ENCODE measurements at places on chromosomes 7 and 10. TPM values are rescaled to one million over a fixed set of nuclear protein-coding genes. Genes with fewer than 3 reads are reported as not detected.

The NEUROD6 gene
- polyA plus RNA-seq, result not detected

The TSPAN33 gene
- 35.9 TPM for polyA plus RNA-seq

The LBX1 gene
- not detected for polyA plus RNA-seq

The CLDN3 gene
- 6.1 TPM for polyA plus RNA-seq

The ABCC2 gene
- 4.3 TPM for polyA plus RNA-seq

The MKRN1 gene
- 320 TPM for polyA plus RNA-seq

The DENND2A gene
- polyA plus RNA-seq, result 8.5 TPM

The CYP26A1 gene
- polyA plus RNA-seq, result 0.57 TPM

The OGDHL gene
- 6.4 TPM for polyA plus RNA-seq

The BLOC1S2 gene
- 49.2 TPM for polyA plus RNA-seq

The MYOZ1 gene
- 10.5 TPM for polyA plus RNA-seq

The CNNM1 gene
- polyA plus RNA-seq, result 29.0 TPM

The HMX3 gene
- polyA plus RNA-seq, result not detected

The SRGN gene
- 61.1 TPM for polyA plus RNA-seq

The CAMK1D gene
- 14.0 TPM for polyA plus RNA-seq

The ADCY1 gene
- polyA plus RNA-seq, result 6.6 TPM

The OTUD1 gene
- 15.9 TPM for polyA plus RNA-seq

The MRLN gene
- 1.4 TPM for polyA plus RNA-seq

The MYPN gene
- 2.3 TPM for polyA plus RNA-seq

The AKR1C2 gene
- 35.5 TPM for polyA plus RNA-seq

The ATG9B gene
- 24.8 TPM for polyA plus RNA-seq

The PHKG1 gene
- polyA plus RNA-seq, result 2.1 TPM

The FRA10AC1 gene
- 14.8 TPM for polyA plus RNA-seq

The NPC1L1 gene
- 0.83 TPM for polyA plus RNA-seq

The RET gene
- polyA plus RNA-seq, result 5.1 TPM

The PPP3CB gene
- polyA plus RNA-seq, result 56.8 TPM

The EVX1 gene
- 1.4 TPM for polyA plus RNA-seq

The SLC16A12 gene
- polyA plus RNA-seq, result 2.8 TPM

The TUBB8 gene
- 1.4 TPM for polyA plus RNA-seq

The UPK3B gene
- polyA plus RNA-seq, result 66.8 TPM

The UCN3 gene
- polyA plus RNA-seq, result not detected

The CCDC172 gene
- polyA plus RNA-seq, result 6.7 TPM

All from testis (tissue), 5 donors.